Caki2 (cell line): ENCODE measurements at places on chromosomes 1 and 21.
A peak's percentile ranks its signal among the peaks of the same experiment; 100 is the strongest.

- no peak for DNase-seq
These were observed 4.1 kb downstream of the CSF1 start for GRCh38 chr1:109914587-109915240.

GRCh38 chr1:185788386-185788785 is 54.2 kb downstream of the HMCN1 start:
- no peak for DNase-seq

DNA sequence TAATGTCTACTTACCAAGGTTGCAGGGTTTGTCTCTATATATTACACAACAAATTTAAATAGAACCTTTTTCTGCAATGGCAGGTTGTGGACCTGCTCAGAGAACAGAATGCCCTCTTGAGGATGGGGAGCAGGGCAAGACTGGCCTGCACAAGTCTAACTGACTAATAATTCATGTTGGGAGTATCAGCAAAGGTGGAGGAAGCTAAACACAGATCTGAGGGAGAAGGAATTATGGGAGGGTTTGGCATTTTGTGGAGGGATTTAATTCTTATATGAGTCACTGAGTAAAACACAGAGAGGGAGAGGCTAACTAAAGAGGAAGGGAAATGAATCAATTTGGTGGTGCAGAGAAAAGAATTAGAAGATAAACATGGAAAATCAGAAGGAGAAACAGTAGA is 40.0 kb downstream of the CLDN17 start:
- no peak for DNase-seq

DNA sequence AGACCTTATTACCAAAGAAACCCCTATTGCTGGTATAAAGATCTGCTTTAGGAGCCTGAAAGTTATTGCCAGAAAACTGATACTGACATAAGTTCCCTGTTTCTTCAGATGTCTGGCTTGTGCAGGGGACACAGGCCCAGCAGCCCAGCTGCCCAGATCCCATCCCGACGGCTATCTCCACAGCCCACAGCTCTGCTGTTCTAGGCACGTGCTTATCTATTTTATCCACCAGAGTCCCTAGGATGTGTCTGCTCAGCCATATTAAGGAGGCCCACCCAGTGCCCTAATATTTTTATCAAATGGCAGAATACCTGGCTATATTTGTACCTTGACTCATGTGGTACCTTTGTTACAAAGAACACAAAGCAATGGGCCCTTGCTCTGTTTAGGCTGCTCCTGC is 58.9 kb downstream of the DDX20 start:
- no peak for DNase-seq

- no peak for DNase-seq
These were observed 41.7 kb upstream of the COA6 start for GRCh38 chr1:234331507-234331906.

GRCh38 chr1:175673371-175674150 is 69.8 kb downstream of the TNR start:
- no peak for DNase-seq

DNA sequence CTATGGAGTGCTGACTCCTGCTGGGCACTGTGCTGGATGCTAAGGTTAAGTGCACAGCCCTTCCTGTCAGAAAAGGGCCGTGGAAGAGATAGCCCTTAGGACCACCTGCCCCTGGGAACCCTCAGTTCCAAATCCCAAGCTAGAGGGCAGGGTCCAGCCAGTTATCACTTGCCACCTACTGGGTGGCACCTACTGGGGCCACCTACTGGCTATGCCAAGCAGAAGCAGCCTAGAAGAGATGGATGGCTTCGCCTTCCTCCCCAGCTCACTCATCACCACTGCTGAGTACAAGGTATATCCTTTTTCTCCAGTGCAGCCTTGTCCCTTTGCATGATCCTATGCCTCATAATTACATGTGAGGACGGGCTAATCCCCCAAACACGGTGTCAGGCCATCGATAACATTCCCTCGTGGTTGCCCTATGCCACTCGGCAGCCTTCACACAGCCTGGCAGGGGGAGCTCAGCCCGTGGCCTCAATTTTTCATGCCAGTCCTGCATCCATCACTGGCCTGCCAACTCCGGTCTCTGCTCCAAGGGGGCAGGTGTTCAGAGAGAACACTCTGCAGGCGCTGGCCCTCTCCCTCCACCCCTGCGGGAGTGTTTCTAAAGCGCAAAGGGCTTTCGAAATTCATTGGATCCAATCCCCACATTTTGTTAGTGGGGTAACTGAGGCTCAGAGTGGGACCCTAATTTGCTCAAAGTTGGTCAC is 49.0 kb downstream of the SYT2 start:
- DNase-seq, result no peak

DNA sequence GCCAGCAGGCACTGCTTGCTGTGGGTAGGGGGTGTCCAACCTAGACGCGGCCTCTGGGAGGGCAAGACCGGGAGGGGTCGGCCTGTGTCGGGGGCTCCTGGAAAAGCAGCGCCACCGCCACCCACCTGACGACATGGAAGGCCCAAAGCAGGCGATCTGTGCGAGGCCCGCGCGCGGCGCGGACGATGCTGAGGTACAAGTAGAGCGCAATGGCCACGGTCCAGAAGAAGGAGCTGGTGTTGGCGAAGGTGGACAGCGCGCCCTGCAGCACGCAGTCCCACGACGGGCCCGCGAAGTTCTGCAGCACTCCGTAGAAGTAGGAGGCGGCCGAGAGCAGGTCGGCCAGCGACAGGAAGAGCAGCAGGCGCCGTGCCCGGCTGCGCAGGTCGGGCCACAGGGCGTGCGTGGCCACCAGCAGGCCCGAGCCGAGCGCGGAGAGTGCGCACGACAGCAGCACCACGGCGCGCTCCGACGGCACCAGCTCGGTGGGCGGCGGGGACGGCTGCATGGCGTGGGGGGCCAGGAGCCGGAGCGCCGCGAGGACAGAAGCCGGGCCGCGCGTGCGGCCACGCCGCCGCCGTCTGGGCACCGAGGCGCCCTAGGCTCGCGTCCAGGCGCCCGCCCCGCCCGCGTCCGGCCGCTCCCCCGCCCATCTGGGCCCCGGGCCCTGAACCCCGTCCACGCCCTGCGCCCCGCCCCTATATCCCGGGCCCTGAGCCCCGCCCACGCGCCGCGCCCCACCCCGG is at the start of gene GPR157:
Gene GPR157 (minus strand): TSS at position 583 of the 746 bp plus-strand sequence. CDS start 75 bp downstream, at position 508.
- peak; percentile 72 for DNase-seq

DNA sequence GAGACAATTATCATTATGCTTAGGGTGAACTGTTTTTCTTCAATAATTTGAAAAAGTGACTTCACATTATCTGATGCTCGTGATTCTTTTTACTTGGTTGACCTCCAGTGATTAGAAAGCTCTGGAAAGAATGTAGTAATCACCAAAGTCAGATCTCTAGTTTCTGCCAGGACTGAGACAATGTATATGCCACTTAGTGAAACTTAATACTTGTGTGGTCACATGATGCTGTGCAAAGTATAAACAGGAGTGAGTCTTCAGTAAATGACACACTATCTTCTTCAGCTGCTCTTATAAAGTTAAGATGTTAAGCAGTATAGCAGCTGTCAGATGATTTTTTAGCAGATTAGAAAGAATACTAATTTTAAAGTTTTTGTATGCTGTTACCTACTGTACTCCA is 17.2 kb downstream of the VCAM1 start:
- DNase-seq, result peak; percentile 10

GRCh38 chr1:185425163-185425562 is 108.1 kb upstream of the IVNS1ABP start:
- DNase-seq, result no peak

DNA sequence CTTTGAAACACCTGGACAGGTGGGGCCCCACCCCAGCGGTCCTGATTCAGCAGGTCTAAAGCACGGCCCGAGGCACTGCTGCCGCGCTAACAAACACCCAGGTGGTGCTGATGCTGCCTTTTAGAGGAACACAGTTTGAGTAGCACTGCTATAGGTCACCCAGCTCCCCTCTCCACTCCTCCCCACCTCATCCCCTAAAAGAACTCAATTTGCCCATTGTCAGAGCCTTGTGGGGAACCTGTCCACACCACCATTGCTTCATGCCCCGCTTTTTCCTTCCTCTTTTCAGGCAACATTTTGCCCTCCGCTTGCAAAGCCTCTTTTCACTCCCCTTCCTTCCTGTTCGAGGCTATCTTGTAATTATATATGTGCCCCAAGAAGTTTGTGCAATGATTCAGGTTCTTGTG is 26.2 kb upstream of the PADI4 start:
- DNase-seq, result no peak

- no peak for DNase-seq
These were observed 7.5 kb upstream of the RAB29 start for GRCh38 chr1:205782627-205783432.

DNA sequence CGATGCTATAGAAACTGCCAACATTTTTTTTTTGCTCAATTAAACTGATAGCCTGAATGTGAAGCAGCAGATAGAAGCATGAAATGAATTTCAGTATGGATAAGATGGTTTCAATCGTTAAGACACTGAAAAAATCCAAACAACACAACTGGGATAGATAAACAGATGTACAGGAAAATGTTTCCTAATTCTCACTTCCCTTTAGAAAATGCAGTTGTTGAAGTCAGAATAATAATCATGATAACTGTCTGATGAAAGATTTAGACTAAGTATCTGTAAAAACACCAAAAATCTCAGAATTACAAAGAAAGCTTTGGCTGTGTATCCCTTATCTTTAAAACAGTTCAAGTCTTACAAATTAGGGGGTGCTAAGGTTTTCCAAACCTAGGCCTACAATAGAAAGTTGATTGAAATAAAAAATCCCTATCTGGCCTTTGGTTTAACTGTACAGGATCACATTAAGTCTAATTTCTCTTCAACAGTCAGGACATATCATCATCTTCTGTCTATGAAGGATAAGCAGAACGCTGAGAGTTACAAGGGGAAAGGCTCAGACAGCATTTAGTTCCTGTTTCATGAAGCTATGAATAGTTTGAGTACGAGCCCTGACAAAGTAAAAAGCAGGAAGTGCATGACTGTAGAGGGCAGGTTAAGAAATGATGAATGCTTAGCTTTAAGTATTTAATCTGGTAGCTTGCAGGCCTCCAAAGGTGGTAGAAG is 203.2 kb downstream of the APP start:
- DNase-seq, result no peak

DNA sequence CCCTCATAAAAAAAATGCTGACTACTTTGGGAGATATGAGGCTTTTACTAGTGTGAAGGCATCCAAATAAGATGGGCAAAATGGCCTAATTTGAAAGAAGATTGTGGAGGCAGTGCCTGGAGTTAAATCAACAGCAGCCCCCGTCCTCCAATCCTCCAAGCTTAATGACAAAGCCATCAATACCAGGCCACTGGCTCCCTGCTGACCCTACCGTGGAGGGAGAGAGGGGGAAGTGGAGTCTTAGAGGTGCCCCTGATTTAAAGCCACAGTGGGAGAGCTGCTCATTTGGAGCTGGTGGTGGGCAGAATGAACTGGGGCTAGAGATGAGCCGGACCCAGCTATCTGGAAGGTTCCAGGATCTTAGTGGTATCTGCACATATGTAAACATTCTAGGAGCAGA is 24.3 kb upstream of the KNCN start:
- no peak for DNase-seq

GRCh38 chr1:41520951-41521752 is 36.7 kb upstream of the EDN2 start:
- DNase-seq, result no peak

- DNase-seq, result no peak
These were observed 143.0 kb downstream of the KAZN start for GRCh38 chr1:14741532-14741931.

- no peak for DNase-seq
These were observed 32.2 kb downstream of the VASH2 start for GRCh38 chr1:212982430-212983152.

GRCh38 chr1:210446479-210446878 is 117.8 kb downstream of the HHAT start:
- peak; percentile 65 for DNase-seq

DNA sequence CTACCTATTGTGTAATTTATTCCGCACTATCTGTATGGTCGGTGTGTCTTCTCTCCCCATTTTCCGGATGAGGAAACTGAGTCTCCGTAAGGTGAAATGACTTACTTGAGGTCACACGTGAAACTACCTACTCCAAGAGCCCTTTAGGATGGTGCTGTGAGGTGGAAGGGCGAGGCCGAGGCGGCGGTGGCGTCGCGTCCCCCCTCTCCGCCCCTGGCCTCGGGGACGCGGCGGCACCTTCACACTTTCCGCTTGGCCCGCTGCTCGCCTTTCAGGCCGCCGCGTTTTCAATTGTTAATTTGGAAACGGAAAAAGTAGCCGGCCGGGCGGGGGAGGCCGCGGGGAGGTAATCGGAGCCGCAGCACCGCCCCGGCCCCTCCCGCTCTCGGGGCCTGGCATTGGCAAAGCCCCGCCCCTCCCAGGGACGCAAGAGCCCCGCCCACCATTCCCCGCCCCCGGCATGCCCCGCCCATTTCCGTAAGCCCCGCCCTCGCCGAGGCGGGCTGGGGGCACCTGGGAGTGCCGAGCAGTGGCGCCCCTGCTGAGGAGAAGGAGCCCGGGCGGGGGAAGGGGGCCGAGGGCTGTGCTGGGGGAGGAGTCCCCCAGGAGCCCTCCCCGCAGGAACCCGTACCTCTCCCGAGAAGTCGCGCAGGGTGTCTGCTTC is 18.6 kb downstream of the KCNQ4 start:
- peak; percentile 72 for DNase-seq

DNA sequence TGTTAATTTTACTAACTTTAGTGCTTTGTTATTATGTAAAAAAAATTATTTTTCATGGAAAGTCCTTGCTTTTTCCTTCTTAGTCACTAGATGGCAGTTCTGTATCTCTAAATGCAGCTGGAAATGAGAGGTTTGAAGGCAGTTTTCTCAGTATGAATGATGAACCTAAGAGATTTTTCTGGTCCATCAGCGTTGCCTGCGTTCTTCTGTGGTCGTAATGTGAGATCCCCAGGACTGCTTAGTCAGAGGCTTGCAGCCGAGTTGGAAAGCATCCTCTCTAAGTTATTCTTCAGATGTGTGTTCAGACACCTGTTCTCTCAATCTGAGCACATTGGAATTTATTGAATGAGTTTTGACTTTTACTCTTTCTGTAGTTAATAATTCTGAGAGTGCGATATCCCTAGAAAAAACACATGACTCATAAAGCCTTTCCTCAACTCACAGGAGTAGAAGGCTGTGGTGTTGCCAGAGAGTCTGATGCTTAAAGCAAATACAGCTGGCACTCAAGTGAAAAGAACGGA is 99.3 kb downstream of the FMN2 start:
- peak; percentile 93 for DNase-seq

DNA sequence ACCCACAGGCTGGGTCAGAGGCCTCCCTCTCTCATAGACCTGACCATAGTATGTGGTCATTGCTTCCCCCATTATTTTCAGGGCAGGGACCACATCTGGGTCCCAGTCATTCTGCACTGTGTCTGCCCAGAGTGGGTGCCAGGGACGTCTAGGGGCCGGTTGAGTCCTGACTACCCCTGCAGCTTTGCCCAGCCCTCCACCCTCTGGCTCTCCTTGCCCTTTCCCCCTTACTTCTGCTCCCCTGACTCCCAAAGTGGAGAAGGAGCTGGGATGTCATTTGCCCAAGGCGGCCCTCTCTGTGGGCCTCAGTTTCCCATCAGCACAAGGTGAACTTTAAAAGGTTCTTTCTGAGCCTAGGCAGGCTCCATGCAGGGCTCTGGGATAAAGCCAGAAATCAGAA is 4.3 kb upstream of the TTC22 start:
- no peak for DNase-seq

- DNase-seq, result no peak
These were observed 12.4 kb downstream of the IBA57 start for GRCh38 chr1:228177721-228178710.
